Naive thymus-derived CD4-positive, alpha-beta T cell (primary cell): ENCODE measurements at places on chromosomes 6 and 20. TPM values are rescaled to one million over a fixed set of nuclear protein-coding genes. Genes with fewer than 3 reads are reported as not detected.

The MAS1 gene
- not detected for total RNA-seq

DNA sequence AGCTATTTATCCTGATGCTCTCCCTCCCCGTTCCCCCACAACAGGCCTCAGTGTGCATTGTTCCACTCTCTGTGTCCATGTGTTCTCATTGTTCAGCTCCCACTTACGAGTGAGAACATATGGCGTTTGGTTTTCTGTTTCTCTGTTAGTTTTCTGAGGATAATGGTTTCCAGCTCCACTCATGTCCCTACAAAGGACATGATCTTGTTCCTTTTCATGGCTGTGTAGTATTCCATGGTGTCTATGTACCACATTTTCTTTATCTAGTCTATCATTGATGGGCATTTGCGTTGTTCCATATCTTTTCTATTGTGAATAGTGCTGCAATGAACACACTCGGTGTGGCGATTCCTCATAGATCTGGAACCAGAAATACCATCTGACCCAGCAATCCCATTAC, 225.9 kb upstream of the CDH4 start:
- no peak for DNase-seq

- no peak for DNase-seq
Measured at GRCh38 chr6:150835620-150836019, 29.9 kb upstream of the MTHFD1L start.

GRCh38 chr6:15283986-15284361, 38.1 kb downstream of the JARID2 start:
- no peak for DNase-seq

GRCh38 chr6:94278146-94278545, 858.8 kb upstream of the EPHA7 start:
- DNase-seq = no peak

- DNase-seq = no peak
Measured at GRCh38 chr6:68978411-68978810, 343.3 kb downstream of the ADGRB3 start.

DNA sequence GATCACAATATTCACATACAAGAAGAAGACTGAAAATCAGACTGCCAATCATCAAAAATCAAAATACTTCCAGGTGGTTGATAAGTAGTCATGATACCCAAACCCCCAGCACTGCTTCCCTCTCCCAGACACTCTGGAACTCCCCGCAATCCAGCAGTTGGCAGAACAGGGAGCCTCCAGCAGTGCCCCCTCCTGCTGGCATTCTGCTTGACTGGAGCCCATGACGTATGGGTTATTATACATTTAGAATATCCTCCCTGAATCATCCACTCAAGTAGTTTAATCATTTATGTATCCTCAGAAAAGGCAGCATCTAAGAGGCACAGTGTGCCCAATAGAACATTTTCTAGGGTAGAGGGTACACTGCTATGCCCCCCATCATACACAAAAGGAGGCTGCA, 9.3 kb upstream of the OGFRL1 start:
- no peak for DNase-seq

DNA sequence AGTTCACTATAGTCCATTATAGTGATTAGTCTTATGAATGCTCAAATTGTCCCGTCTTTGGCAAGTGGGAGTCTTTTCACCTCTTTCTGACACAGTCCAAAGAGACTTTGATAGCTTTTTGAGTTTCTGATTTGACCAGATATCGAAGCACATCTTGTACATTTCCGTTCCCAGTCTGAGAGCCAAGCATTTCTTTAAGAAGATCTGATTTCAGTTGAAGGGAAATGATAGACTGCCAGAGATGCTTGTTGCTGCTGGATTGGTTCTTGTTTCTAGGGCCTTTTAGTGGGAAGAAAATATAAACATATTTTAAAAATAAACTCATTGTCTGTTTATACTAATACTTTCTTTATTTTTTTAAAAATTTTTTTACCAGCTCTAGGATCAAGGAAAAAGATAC, 54.1 kb upstream of the IER3 start:
- no peak for DNase-seq

GRCh38 chr6:106085984-106086813, at the start of gene PRDM1:
PRDM1 (plus strand) TSS chr6:106086336; CDS start chr6:106086554, 218 bp downstream.
- peak; percentile 53 for DNase-seq

DNA sequence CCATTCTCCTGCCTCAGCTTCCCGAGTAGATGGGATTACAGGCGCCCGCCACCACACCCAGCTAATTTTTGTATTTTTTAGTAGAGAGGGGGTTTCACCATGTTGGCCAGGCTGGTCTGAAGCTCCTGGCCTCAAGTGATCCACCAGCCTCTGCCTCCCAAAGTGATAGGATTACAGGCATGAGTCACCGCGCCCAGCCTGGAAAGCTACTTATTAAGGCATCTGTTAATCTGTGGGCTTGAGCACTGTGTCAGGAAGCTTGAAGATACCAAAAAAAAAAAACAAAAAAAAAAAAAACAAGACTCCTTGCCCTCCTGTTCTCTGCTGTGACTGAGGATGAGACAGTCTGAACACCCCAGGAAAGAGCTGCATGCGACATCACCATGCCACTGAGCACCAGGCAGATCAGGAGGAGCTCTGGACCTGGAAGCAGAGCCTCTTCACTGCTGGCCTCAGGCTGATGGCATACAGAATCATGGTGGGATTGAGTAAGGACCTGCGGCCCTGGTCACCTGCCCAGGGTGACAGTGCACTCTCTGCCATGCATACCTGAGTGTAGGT, 166.5 kb upstream of the SNX9 start:
- no peak for DNase-seq

GRCh38 chr20:18802012-18802634, 11.5 kb upstream of the SCP2D1 start:
- DNase-seq = no peak
